ENCODE measurements at places on chromosomes 3 and 15.
A peak's percentile ranks its signal among the peaks of the same experiment; 100 is the strongest.

DNA sequence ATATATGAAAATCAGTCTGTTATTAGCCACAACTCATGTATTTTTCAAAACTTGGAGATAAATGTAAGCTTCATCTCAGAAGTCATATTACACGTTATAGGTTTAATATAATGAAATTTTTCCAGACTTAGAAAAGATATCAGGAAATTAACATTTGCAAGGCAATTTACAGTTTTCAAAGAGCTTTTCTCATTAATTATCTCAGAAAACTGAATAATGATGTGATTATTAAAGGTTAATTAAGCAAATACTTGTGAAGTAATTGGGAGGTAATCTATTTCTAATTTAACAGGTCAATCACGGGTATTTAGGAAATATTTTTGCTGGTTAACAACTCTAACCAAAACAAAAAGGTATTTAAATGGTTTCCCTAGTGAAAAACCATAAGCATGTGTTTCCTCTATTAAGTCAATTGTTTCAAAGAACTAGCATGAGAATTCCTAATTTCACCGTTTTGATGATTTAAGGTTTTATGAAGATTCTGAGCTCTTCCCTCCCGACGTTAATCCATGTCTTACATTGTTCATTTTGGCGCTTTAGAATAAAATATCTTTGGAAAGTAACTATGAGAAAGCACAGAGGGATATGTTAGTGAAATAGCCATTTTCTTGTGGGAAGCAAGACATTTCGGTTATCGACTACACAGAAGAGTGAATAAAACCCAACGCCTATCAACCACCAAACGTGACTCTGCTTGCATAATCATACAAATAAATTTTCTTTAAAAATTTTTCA lies 1.5 kb upstream of the NEO1 start:
- no peak for DNase-seq

DNA sequence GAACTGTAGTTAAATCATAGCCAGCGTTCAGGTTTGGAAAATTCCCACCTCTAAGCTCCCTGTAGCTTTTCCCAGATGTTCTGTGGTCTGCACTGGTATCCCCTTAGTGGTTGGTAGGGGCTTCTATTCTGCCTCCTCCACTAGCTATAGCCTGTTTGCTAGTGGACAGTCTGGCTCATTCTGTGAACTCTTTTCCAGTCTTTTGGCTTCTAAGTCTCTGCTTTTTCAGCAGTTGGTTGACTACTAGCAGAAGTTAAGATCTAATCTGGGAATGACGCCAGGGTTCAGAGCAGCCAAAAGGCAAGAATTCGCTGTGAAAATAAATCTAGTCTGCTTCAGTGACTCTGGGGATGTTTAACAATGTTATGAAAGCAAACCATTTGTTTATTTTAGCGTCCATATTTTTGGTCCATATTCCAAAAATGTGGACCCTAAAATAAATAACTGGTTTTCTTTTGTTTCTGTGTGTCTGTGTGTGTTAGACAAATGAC lies 73.7 kb upstream of the WDR72 start:
- DNase-seq, result peak; percentile 13

DNA sequence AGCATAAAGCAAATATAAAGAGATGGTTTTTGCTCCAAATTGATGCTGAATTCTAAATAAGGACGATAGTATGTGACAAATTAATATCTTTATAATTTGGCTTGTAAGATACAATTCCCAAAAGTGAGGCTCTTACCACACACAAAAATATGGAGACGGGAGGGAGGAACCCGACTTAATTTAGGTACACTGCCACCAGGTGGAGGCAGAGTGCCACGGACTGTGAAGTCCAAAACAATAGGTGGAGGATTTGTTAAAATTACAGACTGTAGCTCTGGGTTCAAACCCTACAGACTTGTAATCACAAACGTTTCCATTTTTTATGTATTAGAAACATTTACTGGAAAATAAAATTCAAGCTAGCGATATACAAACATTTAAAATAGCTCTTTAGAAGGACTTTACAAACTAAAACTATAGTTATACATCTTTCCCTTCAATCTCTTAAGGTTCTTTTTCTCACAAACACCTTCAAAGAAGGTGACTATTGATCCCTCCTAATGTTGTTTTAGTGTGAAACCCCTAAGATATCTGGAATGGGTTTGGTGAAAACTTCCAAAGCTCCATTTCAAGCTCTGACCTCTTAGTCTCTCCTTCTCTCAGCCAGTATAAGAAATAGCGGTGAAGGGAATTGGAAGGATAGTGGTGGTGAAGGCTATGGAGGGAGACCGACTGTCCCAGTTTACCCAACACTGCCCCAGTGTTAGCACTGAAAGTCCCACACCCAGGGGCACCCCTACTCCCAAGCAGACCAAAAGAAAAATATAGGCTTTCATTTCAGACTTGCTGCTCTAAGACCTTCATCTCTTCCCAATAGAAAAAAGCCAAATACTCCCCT lies 89.7 kb downstream of the AQP9 start:
- peak; percentile 68 for DNase-seq

- no peak for DNase-seq
These were observed 45.0 kb downstream of the KLF13 start for GRCh38 chr15:31371520-31372240.

- DNase-seq, result peak; percentile 63
These were observed 1068.6 kb upstream of the CADM2 start for GRCh38 chr3:83890039-83890762.

GRCh38 chr3:127520993-127521392 lies 69.5 kb downstream of the TPRA1 start:
- DNase-seq, result no peak

DNA sequence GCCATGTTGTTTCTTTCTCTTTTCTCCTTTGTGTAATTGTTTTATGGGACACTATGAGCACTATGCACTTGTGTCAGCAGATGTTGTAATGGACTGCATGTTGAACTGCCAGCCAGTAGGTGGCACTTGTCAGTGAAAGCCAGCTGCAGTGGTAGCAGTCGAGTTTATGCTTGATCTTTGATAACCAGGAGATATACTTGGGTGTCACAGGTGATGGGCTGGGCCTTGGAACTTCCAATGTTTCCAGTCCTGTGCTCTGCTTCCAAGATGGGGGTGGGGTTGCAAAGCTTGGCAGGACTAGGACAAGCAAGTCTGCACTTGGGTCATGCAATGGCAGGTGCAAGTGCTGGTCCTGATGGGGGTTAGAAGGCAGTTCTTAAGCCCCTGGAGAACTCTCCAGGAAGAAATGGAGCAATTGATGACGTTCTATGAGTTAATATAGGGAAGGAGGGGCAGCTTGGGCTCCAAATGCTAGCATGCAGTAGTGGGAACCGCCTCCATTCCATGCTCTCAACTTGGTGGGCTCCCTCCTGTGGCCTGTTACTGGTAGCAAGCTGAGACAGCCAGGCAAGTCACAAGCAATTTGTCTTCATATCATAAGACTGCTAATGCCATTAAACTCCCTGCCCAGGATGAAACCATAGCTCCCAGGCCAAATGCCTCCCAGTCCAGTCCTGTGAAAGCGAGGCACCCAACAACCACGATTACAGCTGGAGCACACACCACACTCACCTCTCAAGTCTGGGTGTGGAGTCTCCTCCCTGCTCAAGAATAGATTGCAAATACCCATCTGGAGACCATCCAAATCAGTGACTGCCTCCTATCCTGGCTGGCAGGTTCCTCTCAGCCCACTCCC lies 287.2 kb downstream of the CGGBP1 start:
- peak; percentile 8 for DNase-seq

- DNase-seq, result no peak
These were observed 258.9 kb downstream of the FHIT start for GRCh38 chr3:60992395-60992794.

DNA sequence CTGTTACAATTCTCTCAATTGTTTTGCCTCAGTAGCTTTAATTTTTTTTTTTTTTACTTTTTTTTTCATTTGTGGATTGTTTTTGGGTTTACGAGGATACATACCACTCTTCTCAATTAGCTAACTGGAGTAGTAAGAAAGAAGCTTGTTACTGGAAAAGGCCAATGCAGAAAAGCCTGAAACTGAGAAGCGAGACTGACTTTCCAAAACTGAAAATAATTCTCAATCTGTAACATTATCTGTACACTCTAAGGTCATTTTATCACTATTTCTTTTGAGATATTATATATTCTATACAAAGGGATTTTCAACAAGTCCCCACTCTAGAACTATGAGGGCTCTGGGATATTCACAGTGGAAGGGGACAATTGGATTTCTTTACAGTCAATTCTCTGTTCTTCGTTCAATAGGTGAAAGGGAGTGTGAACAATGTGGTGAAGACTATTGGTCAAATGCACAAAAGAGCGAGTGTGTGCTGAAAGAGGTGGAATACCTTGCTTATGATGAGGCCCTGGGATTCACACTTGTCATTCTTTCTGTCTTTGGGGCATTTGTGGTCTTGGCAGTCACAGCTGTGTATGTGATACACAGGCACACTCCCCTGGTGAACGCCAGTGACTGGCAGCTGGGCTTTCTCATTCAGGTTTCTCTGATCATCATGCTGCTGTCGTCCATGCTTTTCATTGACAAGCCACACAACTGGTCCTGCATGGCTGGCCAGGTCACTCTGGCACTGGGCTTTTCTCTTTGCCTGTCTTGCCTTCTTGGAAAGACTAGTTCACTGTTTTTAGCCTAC lies 83.9 kb upstream of the KCNAB1 start:
- no peak for DNase-seq

DNA sequence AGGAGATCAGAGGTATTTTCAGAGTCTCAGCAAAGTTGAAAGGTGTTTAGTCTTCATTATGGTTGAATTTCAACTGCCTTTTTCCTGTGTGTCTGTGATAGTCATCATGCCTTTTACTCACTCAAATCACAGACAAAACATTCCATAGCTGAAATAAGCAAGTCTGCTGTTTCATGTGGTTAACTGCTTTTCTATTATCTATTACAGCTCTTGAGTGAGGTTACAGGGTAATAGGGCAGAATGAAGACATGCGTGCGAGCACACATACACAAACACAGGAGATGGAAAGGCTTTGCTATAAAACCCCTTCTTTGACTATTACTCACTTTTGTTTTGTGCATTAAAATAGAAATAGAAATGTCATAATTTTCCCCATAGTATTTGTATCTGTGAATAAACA lies 192.6 kb upstream of the RARB start:
- DNase-seq, result no peak

DNA sequence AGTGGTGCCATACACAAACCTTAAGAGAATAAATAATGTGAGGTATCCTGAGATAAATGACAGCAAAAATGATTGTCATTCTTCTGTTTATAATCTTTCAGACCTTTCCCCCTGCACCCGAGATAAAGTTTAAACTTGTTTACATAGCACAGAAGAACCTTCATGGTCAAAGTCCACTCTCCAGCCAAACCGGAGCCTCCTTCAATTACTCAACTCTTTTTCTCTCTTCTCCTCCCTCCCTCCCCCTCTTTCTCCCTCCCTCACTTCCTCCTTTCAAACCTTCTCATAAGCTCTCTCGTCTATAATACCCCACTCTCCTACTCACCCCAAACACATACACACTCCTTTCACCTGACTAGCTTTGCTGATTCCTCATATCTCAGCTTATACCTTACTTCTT lies 198.9 kb downstream of the EFHB start:
- no peak for DNase-seq

DNA sequence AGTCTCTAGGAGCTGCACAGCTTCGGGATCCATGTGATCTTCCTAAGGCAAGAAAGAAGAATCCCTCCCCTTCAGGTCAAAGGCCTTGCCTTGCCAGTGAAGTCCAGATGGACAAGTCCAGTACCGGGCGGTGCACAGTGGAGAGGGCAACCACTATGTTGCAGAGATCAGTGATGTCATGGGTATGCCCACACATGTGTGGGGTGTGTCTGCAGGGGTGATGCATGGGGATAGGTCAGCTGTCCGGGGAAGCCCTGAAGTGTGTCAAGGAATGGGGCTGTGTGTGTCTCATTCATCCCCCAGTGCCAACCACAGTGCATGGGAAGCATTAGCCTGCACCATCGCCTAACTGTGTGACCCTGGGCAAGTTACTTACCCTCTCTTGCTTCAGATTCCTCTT lies 66.5 kb downstream of the TLE3 start:
- no peak for DNase-seq

DNA sequence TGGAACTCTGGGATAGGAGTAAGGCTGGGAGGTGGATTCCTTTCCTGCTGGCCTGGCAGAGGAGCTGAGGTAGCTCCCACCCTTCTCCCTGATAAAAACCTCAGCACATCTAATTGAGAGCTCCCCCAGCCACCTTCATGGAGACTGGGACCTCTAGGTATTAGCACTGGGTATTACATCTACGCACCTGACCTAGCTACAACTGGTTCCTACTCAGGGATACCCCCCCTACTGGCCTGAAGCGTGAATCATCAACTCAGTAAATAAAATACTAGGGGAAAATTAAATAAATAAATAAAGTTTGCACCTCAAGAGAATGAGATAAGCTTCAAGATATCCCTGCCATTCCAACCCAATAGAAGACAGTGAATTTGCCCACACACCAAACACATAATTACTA lies 140.4 kb downstream of the NEK10 start:
- DNase-seq, result no peak

DNA sequence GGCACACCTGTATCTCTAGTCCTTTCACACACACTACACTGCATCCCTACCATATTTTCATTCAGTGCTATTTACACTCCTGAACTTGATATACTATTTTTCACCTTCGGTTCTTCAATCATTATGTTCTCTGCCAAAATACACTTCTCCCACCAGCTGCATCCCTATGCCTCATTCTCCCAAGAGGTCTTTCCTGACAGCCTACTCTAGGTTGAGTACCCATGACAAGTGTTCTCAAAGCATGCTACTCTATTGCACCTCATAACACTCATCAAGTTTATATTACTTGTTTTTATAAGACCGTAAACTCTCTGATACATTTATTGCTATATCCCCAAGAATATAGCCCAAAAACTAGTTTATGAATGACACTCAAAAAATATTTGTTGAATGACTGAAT lies 549.5 kb downstream of the PYDC2 start:
- DNase-seq, result no peak

- peak; percentile 48 for DNase-seq
These were observed at the start of gene PCOLCE2 for GRCh38 chr3:142888481-142889211. Gene PCOLCE2, minus strand, starts transcription at chr3:142889083. Its CDS starts 187 bp downstream, at chr3:142888896.

GRCh38 chr15:45674677-45675076 lies 39.8 kb downstream of the SQOR start:
- DNase-seq, result no peak

- DNase-seq, result no peak
These were observed at the start of gene SMCO1 for GRCh38 chr3:196514913-196515621. Gene SMCO1, minus strand, starts transcription at chr3:196515346. Its CDS starts 137 bp downstream, at chr3:196515209.

- DNase-seq, result no peak
These were observed 135.3 kb downstream of the FEZF2 start for GRCh38 chr3:62238003-62238402.

DNA sequence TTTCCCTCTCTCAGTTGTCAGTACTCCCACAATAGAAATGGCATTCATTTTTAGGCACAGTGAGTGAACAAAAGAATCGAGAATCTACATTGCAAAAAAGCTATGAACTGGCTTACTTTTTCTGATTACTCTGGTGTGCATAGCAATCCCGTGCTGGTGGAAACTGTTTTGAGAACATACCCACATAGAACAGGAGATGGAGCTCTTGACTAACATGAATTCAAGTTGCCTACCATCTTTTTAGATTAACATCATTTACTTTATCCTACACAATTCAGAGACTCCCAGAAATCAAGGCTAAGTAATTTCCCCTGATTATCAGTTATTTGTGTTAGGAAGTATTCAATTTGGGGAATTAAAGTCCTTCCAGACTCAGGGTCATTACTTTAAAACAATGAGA lies 326.6 kb downstream of the ARPP21 start:
- DNase-seq, result peak; percentile 44
